ENCODE measurements at places on chromosomes 4 and X. TPM values are rescaled to one million over a fixed set of nuclear protein-coding genes. Genes with fewer than 3 reads are reported as not detected.

The SCML2 gene
- total RNA-seq = 3.4 TPM

GRCh38 chrX:64427787-64428186 lies 32.5 kb upstream of the MTMR8 start:
- no peak for DNase-seq

The ZNF711 gene
- 2.5 TPM for total RNA-seq

The FAT4 gene
- total RNA-seq = 1.0 TPM

DNA sequence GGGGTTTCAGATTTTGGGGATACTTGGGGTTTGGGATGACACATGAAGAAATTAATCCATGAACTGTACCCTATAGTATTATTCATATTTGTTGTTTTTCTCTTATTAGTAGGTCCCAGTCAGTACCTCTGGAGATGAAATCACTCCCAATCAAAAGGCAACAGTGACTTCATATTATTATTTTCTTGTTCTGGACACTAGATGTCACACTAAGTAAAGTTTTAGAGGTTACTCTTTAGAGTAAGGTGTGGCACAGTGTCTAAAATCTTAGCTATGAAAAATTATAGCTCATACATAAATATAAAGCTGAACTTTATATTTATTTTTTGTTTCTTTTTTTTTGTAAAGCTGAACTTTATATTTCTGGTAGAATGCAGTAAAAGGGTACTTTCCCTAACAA lies 35.1 kb downstream of the FAM114A1 start:
- DNase-seq = peak; percentile 54

DNA sequence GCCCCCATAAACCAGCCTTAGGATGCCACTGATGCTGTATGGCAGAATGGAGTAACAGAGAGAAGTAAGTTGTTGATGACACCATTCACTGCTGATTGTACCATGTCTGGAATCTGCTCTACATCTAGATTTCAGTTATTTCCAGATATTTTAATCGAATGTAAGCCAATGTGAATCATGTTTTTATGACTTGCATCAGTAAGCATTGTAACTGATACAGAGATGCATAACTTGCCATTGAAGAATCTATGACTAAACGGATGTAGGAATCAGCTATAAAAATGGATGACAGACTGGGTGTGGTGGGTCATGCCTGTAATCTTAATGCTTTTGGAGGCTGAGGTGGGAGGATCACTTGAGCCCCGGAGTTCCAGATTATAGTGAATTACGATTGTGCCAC lies 161.0 kb upstream of the GATB start:
- no peak for DNase-seq

DNA sequence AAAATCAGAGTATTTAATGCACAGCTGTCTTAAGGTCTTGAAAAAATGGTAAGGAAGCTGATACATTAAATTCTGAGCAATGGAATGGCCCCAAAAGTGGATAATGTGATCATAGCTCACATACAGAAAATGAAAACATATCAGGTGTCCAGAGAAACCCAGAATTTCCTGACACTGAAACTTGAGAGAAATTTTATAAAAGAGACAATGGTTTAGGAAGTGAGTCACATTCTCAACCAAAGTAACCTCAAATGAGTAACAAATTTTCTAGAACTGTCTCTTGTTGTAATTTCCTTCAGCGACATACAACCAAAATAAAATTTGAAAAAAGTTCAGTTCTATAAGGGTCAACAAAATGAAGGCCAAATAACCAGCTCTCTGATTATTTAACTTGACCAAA lies 37.4 kb upstream of the PACRGL start:
- DNase-seq = no peak

DNA sequence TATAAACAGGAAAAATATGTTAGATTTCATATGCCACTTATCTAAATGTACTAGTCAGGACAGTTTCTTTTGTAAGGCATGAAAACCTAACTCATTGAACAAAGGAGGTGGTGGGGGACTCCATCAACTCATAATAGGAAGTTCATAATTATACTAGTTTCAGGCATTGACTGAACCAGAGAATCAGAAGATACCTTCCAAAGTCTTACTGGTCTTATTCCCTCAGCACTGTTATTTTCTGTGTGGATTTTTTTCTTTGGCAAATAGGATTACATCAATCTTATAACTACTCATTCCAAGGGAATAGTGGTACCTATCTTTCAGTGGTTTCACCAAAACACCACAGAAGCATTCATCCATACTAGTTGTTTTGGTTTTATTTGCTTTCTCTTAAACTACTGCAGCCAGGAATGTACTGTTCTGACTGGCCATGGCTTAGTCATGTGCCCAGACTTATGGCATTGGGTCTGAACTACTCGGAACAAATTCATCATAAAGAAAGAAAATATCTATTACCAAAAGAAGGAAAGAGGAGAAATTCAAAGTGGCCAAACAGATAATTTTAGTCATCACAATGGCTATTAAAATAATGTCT lies 273.9 kb downstream of the ARAP2 start:
- no peak for DNase-seq

The TMEM131L gene
- 10.9 TPM for total RNA-seq

DNA sequence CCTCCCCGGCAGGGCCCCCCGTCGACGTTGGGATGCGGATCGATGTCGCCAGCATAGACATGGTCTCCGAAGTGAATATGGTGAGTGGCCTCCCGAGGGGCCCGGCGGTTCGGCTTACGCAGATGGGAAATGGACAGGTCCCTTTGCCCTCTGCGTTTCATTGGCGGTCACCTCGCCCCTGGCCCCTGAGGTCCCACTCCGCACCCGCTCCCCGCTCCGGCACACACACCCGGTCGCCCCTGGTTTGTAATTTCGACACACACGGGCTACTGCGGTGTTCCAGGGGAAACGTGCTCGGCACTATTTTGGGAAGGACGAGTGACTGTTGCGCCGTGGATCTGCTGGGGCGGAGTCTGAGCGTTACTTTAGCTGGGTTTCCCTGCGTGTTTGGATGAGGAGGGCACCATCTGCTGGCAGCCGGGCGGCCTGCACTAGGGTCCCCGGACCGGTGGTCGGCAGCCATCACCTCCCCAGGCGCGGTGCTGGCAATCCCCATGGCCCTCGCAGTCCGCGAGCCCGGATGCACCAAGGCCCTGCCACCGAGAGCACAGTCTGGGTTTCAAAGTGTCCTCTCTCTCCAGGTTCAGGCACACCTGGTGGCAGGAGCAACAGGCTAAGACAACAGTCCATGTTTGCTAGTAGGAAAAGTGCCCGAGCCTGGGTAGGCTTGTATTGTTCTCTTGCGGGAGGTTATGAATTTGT lies 1.2 kb downstream of the GABRB1 start:
- peak; percentile 70 for DNase-seq

DNA sequence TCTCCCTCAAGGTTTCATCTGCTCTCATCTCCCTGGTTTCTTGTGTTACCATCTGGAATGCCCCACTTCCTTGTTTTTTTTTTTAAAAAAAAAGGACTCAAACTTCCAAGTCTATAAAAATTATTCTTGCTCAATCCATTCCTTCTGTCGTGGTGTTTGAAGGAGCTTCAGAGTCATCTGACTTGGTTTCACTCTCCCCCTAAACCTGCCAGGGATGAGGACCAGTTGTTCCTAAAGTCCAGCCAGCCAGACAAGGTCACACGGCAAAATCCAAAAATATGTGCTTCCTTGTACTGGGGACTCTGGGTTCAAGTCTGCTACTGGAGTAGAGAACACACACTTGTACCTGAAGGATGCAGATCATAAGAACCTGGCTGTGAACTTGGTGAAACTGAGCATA lies 84.5 kb upstream of the GPM6B start:
- no peak for DNase-seq

- DNase-seq = no peak
Observed at GRCh38 chr4:31088600-31089230, 368.5 kb downstream of the PCDH7 start.

The NRK gene
- total RNA-seq = 0.05 TPM

- DNase-seq = no peak
Observed at GRCh38 chrX:119071381-119071780, 1.4 kb upstream of the CT47C1 start.

GRCh38 chrX:121571333-121571732 lies 523.9 kb downstream of the GLUD2 start:
- peak; percentile 2 for DNase-seq

- DNase-seq = no peak
Observed at GRCh38 chrX:77502951-77503525, 55.8 kb downstream of the FGF16 start.

The TLL1 gene
- total RNA-seq = not detected

The PPEF2 gene
- not detected for total RNA-seq

The PPP3CA gene
- 9.7 TPM for total RNA-seq

GRCh38 chr4:138032222-138032621 lies 209.9 kb downstream of the SLC7A11 start:
- DNase-seq = no peak
